ENCODE measurements at places on chromosomes 3 and 15. TPM values are rescaled to one million over a fixed set of nuclear protein-coding genes. Genes with fewer than 3 reads are reported as not detected.

Gene TM6SF1
- total RNA-seq = 1.8 TPM

Gene AVEN
- total RNA-seq = 10.2 TPM

DNA sequence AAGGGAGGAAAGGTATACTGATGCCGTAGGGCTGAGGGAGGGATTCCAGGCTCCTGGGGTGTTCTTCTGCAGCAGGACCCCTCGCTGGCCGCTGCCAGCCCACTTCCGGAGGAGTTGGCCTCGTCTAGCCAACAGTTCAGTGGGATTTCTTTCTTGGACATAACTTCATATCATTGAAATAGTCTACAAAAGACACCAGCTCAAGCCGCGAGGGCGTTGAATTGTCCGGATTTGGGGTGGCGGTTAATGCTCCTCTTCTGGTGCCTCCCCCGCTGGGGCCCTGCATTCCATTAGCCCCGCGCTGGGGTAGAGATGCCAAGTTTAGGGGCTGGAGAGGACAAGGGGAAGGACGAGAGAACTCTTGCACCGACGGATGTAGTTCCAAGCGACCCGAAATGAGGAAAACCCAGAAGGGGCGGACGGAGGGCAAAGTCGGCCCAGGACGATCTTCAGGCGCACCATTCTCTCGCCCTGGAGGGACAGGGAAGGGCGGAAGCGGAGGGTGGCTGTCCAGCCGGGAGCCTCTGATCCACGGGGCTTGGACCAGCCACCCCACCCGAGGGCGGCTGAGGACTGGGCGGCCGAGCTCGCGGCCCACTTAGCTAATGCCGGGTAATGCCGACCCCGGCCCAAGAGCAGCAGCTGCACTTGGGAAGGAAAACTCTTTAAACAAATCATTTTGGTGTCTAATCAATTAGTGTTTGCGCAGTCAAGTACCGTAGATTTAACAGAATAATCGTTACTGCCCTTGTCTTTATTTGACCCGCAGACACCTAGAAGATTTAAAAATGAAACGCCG, 4.7 kb upstream of the ONECUT1 start:
- DNase-seq = no peak

DNA sequence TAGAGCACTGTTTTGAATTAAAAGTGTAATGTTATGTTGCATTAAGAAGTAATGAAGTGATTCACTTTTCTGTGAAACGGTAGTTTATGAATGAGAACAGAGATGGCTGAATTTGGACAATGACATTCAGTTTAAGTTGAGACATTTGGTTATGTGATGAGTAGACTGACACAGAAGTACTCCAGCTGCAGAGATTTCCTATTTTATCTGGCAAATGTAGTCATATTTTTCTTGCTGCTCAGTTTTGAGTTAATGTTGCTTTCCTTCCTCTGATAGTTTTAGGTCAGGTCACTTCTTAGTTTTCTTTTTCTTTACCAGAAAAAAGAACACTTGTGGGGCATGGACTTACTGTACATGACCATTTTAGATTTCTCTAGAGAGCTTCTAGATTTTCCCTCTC, 51.2 kb downstream of the ASB7 start:
- no peak for DNase-seq

Gene ANKDD1A
- 12.2 TPM for total RNA-seq

DNA sequence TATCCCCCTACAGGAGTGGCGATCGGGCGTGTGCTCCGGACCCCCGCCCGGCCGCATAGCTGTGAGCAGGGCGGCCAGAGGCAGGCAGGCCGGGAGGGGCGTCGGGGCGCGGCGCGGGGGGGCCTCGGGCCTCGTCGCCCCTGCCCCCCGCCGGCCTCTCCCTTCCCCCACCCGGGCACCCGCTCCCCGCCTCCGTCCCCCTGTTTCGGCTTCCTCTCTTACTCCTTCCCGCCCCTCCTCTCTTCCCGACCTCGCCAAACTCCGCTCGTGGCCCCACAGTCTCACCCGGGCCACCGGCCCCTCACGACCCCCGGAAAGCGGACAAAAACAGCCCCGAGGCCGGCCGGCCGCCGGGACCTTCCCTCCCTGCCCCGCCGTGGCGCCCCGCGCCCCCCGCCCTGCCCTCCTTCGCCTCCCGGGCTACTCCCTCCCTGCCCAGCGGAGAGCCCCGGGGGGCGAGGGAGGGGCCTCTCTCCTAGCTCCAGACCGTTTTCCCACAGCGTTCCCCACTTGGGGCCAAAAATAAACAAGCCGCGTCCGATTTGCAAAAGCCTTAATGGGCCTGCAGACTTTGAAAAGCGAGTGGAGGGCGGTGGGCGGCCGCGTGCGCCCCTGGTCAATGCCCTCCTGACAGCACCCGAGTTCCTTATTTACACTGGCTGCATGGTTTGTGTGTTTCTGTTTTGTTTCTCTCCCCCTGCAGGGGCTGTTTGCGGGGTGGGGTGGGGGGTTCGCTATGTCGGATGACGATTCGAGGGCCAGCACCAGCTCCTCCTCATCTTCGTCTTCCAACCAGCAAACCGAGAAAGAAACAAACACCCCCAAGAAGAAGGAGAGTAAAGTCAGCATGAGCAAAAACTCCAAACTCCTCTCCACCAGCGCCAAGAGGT, 1.0 kb downstream of the UBE2E1 start:
- DNase-seq = peak; percentile 48

DNA sequence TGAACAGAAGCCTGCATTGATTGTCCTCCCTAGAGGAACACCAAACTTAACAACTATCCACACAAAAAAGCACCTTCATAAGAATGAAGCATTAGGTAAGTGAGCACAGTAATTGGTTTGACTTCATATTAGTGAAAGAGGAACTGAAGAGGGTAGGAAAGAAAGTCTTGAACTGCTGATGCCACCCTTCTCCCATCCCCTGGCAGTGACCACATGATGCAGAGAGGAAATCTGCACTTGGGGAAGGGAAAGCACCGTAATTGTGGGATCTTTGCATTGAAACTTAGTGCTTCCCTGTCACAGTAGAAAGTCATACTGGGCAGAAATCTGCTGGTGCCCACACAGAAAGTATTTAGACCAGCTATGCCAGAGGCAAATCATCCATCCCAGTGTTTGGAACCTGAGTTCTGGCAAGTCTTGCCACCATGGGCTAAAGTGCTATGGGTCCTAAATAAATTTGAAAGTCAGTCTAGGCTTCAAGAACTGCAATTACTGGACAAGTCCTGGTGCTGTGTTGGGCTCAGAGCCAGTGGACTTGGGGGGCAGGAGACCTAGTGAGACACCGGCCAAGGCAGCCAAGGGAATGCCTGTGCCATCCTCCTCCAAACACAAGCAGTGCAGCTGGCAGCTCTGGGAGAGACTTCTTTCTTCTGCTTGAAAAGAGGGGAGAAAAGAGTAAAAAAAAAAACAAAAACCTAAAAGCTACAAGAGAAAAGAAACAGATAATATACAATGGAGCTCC, 63.6 kb downstream of the SLC15A2 start:
- no peak for DNase-seq

Data from cerebellum (tissue), 4 donors.